ENCODE measurements at places on chromosomes 5 and 9.

GRCh38 chr5:43041669-43042175 lies 1.6 kb upstream of the ANXA2R start:
- DNase-seq: peak; percentile 80

DNA sequence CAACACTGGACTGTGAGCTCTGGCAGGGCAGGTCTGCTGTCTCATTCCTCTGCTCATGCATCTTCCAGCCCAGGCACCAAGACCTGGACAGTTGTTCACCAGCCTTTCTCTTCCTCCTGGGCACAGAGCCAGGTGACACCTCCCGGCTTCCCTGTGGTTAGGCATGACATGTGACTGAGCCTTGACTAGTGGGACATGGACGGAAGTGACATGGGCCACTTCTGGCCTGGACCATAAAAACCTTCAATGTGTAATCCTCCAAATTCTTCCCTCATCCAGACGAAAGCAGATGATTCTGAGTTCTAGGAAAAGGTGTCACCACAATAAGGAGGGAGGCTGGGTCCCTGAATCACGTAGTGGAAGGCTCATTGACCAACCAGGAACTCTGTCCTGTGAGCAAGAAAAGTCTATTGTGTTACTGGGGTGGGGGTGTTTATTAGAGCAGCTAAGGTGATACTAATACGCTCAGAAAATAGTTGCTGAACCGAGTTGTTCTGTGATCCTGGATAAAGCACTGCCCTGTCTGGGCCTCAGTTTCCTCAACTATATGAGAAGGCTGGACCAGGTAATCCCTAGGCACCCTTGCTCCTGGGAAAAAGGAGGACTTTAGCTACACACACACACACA lies 26.6 kb upstream of the CRB2 start:
- DNase-seq: no peak

DNA sequence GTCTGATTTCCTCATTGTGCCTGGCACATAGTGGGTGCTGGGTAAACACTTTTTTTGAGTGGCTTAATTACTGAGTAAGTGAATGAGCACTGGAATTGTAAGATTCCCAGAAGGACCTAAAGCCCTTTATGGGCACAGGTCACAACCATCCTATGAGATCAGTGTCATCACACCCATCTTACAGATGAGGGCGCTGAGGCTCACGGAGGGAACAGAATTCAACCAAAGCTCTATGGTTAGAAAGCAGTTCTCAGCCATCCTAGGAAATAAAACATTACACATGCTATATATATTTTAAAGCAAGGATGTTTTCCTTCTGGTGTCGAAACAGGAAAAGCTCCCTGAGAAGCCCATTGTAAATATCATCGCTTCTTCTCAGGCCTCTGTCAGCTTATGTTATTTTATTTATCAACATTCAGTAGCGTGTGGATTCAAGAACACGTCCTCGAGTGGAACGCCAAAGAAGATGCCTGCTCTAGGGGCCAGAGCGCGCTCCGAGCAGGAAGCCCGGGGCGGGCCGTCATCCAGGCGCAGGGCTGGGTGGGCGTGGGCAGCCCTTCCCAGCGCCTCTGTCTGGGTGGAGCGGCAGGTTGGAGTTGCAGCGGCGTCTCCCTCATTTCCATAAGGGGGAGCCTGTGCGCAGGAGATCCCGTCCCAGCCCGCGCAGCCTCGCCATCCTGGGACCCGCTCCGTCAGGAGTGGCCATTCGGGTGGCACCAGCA lies 155.8 kb upstream of the SMIM23 start:
- peak; percentile 62 for DNase-seq

DNA sequence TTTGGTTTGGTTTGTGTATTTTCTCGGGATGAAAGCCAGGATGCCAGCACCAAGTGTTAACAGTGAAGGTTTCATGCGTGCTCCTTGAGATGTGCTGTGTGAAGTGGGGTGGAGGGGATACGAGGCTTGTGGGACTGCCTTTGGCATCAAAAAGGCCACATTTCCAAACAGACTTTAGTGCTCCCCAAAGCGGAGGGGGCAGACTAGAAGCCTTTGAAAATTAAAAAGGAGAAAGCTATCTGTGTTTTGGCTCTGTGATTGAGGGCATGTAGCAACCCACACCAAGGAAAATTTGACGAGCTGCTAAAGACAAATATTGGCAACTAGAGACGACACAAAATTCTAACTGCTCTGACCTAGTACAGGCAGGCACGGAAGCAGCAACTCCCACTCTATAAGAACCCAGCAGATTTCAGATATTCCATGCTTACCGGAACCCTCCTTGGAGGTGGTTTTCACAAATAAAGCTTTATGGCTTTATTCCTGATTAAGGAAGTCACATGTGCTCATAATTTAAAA lies 154.5 kb downstream of the ARSB start:
- no peak for DNase-seq

- DNase-seq: no peak
These were observed 315.6 kb upstream of the RIOK2 start for GRCh38 chr5:97498657-97499056.

- no peak for DNase-seq
These were observed 180.2 kb downstream of the ADCY2 start for GRCh38 chr5:7576023-7576715.

DNA sequence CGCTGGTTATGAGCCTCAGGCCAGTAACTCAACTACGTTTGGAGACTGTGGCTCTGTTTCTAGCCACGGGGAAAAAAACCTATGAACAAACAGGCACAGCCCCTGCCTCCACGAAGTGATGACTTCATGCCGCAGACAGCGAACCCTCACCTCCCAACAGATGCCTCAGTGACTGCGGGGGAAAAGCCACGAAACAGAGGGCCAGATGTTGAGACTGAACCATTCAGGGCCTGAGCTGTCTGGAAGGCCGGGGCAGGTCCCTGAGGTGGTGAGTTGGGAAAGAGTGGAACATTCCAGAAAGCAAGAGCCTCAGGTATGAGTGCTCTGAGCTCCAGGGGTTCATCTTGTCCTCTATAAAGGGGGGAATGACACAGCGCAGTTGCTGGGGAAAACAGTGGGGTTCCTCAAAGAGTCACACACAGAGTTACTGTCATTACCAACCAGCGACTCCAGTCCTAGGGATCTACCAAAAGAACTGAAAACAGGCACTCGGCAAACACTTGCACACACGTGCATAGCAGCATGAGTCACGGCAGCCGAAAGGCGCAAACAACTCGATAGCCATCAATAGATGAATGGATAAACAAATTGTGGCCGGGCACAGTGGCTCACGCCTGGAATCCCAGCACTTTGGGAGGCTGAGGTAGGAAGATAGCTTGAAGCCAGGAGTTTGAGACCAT lies 15.3 kb downstream of the PLPP7 start:
- DNase-seq: peak; percentile 33

- no peak for DNase-seq
These were observed 416.6 kb downstream of the KIF4B start for GRCh38 chr5:155430192-155430591.

DNA sequence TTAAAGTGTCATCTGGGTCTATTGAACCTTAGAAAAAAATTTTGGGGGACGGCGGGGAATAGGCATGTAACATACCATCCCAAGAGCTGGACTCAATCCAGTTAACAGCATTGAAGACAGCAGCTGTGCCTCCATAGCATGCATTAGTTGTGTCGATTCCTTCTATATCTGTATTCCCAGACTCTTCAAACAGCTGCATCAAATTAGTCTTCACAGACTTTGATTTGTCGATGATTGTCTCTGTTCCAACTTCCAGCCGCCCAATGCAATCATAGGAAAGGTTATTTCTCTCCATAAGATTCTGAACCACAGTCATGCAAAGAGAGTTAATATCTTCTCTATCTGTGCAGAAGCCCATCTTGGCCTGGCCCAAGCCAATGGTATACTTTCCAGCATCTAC lies 14.8 kb downstream of the HMGCS1 start:
- DNase-seq: no peak

- DNase-seq: no peak
These were observed 58.6 kb downstream of the SLIT3 start for GRCh38 chr5:169242175-169242848.

DNA sequence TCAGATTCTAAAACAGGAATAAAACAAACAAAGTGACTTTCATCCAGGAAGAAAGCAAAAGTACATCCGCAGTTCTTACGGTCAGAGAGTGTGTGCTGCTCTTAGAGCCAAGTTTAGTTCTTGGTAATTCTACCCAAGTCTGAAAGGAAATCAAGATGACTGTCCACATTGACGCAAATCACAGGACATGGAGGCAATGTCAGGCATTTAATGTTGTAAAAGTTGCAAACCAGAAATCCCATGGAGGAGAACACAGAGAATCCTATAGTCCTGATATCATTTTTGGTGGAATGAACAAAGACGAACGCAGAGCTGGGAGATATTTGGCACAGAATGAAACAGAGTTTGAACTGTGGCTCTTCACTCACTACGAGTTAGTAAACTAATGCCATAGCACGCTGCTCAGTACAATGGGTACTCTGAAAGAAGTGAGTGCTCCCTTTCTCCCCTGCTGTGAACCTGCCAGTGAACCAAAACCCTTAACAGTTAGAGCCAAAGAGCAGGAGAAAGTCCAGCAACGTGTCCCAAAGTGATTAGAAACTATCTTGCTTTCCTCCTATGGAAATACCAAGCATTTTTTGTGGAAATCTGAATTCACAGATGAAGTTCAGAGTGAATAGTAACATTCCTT lies 74.3 kb downstream of the MUSK start:
- peak; percentile 76 for DNase-seq

DNA sequence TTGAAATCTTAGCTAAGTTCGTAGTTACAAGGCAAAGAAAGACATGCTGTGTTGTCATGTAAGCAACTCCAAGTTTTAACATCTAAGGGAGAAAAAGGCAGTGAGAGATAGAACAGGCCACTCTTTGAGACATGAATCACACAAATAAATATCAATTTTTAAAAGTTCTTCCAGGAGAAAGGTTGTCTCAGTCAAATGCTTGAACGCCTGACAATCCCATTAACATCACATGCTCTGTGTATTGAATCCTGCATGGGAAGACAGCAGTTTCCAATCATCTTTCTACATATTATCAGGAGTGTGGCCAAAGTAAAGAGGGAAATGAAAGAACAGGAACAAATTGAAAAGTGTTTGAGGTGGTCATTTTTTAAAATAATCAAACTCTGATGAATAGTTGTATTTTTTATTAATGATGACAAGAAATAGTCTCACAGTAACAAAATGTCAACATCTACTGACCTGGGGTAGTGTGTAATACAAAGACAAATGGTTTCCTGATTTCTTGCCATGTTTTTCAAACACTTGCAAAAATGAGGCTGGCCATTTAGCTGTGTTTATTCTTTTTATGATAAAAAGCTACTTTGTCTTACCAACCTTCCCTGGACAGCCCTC lies 6.4 kb upstream of the C6 start:
- no peak for DNase-seq

GRCh38 chr5:166031926-166032325 lies 2259.5 kb upstream of the WWC1 start:
- no peak for DNase-seq

- DNase-seq: peak; percentile 1
These were observed 118.9 kb upstream of the NMUR2 start for GRCh38 chr5:152523964-152524363.

DNA sequence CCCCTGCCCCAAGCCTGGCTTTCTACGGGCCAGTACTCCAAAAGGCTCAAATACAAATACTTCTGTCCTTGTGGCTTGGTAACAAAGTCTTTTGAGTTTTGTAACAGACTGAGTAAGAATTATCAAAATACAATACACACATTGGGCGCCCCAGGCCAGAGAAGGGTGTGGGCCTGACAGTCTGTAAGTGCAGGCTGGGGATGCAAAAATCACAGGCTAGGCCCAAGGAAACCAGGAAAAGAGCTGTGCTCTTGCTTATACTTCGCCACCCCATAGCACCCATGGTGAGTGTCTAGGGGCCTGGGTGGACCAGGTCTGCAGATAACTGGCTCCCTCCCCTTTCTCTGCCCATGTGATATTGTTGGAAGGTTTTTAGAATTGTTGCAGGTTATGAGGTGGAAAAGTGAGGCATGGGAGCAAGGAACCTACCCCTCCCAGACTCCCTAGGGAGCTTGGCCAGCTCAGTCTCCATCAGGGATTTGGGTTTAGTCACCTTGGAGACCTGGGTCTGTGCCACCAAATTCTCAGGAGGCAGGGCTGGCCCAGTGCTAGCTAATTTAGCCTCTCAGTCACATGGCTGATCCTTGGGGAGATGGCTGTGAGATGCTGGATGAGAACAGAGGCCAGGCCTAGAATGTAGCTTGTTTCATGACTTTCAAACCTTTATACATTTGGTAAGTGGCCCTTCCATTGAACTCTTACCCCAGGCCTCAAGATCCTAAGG lies 72.9 kb downstream of the TARS1 start:
- peak; percentile 56 for DNase-seq

DNA sequence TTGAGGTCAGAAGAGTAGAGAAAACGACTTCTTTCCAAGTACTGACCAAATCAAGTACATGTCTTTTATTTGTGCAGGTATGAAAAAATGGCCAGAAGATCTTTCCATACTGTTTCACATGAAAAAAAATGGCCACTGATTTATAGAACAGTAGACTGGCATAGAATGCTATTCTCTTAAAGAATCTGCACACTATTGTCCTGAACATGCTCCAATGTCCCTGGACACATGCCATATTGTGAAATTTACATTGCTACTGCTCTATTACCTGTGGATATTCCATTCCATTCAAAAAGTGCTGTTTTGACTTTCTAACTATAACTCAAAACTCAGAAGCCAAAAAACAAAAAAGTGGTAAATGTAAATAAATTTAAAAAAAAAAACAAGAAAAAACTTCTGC lies 60.6 kb downstream of the FBXL17 start:
- no peak for DNase-seq

- no peak for DNase-seq
These were observed 5.6 kb downstream of the EXD3 start for GRCh38 chr9:137417161-137418021.
